Lower leg skin (tissue), 4 donors: ENCODE measurements at places on chromosomes 6 and 20.

GRCh38 chr6:19160081-19160730 is 677.0 kb upstream of the ID4 start:
- no peak for DNase-seq

DNA sequence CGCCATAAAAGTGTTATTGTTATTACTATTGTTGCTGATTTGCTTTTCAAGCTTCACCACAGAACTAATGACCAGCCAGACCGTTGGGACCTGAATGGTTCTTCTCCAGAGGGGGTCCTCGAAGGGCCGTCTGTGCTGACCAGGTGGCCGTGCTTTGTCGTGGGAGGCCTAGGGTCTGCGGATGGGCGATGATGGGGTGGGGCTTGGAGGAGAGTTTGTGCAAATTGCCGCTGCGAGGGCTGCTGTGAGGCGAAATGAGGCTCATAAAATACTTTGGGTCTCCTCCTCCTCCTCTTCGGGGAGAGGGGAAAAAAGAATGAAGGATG is 6.0 kb upstream of the ZBTB22 start:
- DNase-seq = no peak

DNA sequence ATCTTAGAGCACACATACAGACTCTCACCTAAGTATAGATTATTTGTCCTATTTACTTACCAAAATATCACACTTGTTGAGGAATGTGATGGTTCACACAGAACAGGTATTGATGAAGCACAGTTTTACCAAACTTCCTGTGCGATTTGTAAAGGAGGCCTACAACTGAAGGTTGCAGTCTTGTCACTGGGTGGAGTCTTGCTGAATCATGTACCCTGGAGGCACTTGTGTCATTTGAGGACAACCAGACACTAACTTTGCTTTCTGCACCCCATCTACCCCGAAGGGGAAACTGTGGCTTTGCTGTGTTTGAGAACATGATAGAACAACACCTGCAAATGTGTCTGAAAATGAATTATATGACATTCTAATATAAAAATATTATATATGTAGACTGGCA is 32.4 kb upstream of the HINT3 start:
- DNase-seq = no peak

DNA sequence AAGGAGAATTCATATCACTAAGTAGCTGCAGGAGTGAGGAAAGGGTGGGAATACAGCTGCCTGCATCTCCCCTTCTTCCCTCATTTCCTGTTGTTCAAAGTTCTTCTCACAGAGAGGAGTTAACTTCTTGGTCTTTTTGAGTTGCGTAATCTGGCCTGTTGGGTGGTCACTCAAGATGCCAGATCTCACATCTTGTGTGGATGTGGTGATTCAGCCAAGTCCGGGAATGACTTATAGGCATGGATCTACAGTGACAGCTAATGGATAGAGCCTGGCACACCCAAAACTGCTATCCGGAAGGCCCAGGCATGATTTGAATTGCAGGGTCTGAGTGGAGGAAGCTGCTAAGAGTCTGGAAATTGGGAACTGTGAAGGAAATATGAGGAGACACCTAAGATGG is 100.2 kb upstream of the SLC35B3 start:
- DNase-seq = no peak

DNA sequence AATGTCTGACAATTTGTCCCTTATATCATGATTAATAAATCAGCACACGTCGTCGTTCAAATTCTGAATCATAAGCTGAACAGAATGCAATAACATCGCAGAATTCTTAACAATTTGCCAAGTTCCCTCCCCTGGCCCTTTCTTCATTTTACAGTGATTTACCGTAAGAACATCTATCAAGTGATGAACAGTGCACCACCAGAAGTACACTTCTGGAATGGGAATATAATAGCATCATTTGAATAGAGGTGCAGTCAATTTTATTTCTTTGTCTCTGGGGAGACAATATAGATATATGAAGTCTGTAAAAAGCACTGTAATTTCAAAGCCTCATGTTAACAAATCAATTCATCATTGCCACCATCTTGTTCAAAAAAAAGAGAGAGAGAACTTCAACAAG is 145.1 kb upstream of the SMLR1 start:
- DNase-seq = no peak

DNA sequence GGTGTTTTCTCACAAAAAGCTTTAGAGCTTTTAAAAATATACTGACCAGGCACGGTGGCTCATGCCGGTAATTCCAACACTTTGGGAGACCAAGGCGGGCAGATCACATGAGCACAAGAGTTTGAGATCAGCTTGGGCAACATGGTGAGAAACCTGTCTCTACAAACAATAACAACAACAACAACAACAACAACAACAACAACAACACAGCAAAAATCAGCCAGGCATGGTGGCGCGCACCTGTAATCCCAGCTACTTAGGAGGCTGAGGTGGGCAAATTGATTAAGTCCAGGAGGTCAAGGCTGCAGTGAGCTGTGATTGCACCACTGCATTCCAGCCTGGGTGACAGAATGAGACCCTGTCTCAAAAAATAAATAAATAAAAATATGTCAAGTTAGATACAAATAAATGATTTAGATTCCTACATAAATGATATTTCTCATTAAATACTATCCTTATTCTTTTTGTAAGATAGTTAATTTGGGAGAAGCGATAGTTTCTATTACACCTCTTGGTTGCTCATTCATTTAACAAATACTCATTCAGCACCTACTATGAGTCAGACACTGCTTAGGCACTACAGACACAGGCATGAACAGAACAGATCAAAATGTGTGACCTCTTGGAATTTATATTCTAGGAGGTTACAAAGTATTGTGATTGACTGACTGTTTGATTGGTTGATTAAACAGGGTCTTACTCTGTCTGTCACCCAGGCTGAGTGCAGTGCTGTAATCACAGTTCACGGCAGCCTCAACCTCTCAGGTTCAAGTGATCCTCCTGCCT is 83.5 kb upstream of the BEND3 start:
- no peak for DNase-seq

DNA sequence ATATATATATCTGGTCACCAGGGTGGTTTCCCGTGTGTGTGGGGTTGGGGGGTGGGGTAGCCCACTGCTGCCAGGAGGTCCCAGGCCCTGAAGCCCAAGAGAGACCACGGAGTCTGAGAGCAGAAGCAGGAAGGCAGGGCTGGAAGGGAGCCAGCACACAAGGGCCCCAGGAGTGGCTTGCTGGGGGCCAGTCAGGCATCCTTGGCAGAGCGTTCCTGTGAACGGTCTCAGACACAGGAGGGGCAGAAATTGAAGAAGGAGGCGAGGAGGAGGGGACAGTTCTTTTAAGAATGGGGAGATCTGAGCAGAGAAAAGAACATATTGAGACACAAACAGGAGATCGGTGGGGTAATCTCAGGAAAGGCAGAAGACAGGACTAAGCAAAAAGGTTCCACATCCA is 1.9 kb upstream of the EBF4 start:
- no peak for DNase-seq

- no peak for DNase-seq
Measured at GRCh38 chr6:33755070-33755869, 8.6 kb upstream of the IP6K3 start.

DNA sequence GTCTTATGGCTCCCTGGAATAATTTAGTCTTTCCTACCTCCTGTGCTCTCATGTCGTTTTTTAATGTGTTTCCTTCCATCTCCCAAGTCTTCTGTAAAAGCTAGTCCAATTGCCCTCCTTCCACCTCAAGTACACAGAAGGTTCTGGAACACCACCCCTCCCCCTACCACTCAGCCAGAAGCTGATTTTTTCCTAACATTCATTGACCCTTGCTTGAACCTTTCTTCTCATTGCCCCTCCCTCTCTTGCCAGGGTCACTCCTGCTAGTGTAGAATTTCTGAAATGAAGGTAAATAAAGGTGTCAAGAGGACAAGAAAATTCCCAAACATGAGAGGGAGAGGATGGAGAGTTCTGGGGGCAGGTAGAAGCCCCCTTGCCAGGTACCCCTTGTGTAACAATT is 38.6 kb downstream of the PLEKHG1 start:
- DNase-seq = no peak

GRCh38 chr20:44394452-44394701 is 38.9 kb downstream of the HNF4A start:
- no peak for DNase-seq

- DNase-seq = no peak
Measured at GRCh38 chr20:9807136-9807535, 31.7 kb downstream of the PAK5 start.

DNA sequence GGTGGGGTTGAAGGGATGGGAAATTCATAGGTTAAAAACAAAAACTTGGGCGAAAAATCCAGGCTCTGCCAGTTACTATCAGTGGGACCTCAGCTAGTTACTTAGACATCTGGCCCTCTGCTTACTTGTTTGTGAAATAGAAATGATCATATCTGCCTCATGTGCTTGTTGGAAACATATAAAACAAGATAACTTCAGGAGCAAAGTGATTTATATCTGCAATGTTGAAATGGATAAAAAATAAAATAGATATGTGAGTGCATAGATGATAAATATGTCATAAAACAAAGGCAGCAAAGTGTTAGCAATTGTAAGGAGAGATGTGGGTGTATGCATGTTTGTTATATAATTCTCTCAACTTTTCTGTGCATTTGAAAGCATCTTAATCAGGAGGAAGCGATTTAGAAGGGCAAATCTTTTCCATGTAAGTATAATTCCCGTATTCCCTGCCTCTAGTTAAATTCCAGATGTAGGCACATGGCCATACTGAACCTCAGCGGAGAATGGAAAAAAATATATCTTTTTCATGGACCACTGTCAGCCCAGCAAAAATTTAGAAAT is 579.0 kb upstream of the FLRT3 start:
- no peak for DNase-seq

DNA sequence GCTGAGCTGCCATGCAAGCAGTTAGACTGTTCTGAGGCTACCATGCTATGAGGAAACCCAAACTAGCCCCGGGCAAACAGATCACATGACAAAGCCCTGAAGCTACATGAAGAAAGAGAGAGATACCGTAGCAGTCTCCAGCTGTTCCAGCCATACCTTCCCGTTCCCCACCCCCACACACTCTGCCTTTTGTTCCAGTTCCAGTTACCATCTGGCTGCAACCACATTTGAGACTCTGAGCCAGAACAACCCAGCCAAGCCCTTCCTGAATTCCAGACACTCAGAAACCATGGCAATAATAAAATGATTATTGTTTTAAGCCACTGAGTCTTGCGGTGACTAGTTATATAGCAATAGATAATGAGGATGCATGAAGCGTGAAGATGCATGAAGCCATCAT is 28.3 kb downstream of the RIN2 start:
- no peak for DNase-seq

DNA sequence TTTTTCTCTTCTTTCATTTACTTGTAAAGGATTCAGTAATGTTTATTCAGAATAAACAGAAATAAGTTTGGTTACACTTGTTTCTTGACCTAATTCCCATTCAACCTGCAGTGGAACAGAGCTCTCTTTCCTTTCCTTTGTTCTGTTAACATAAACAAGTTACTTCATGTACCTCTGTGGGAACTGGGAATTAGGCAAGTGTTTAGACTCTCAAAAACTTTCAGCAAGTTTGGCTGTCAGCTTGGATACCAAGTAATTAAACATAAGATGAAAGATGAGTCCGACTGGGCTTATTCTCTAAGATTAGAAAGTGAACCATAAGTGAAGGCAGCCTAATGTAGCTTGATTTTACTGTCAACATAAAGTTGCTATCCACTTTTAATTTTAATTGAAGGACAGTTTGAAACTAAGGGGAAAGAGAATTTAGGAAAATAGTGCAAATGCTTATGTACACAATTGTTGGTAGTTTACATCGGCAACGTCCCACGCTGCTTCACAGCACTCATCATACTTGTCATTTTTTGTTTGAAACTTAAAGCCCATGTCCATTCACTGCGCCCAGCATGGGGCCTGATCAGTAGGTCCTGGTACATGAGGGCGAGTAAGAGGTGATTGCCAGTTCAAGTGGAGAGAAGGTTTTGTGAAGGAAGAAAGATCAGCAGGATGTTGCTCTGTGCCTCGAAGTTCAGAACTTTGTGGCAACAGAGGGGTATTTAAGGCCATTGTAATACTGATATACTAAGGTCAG is 113.0 kb downstream of the PLEKHG1 start:
- no peak for DNase-seq

DNA sequence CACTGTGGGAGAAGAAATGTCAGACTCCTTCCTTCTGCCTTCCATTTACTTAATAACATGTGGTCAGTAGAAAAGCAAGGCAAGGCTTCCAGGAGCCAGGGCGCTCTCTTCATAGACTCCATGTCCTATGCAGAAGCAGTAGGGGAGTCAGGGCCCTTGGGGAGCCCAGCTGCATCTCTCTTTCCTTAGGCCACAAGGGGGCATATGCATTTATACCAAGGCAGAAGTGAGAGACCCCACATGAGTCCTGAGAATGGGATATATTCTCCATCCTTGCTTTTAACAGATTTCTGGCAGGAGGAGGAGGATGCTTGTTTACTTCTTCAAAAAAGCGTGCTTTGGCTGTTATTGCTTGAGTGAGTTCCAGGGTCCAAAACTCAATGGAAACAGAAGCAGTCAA is 198.5 kb downstream of the HIVEP2 start:
- no peak for DNase-seq

- no peak for DNase-seq
Measured at GRCh38 chr6:159455700-159456274, 237.3 kb downstream of the SOD2 start.

DNA sequence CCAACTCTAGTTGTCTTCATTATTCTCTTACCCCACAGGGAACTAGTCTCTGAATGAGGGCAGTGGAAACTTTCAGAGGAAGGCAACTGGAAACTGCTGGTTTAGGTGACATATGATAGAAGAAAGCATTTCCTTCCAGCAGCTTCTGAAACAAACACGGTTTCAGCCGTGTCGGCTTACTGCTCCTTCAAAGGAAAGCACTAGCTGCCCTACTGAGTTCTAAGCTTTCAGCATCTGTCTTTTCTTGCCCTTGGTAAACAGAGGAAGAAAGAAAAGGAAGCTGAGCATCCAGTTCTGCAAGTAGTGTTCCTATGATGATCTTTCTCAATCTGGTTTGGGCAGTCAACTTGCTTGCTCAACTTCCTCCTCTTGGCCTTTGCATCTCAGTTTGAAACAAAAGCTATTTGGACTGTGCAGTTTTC is 117.5 kb upstream of the CEP85L start:
- peak; percentile 16 for DNase-seq

DNA sequence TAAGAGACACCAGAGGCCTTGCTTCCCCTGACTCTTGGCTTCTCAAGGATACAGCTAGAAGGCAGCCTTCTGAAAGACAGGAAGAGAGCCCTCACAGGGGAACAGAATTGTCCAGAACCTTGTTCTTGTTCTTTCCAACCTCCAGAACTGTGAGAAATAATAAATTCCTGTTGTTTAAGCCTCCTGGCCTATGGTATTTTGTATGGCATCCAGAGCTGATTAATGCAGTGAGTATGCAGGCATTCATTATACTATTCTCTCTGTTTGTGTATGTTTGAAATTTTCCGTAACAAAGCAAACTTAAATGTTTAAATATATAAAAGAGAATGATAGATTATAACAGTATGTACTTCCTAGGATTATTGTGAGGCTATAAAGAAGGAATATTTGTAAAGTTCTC is 903.4 kb upstream of the FLRT3 start:
- DNase-seq = no peak
